ENCODE measurements at places on chromosomes 5 and 9. TPM values are rescaled to one million over a fixed set of nuclear protein-coding genes. Genes with fewer than 3 reads are reported as not detected.

PCDHA1 gene
- not detected for total RNA-seq

GPR150 gene
- total RNA-seq, result not detected

DNA sequence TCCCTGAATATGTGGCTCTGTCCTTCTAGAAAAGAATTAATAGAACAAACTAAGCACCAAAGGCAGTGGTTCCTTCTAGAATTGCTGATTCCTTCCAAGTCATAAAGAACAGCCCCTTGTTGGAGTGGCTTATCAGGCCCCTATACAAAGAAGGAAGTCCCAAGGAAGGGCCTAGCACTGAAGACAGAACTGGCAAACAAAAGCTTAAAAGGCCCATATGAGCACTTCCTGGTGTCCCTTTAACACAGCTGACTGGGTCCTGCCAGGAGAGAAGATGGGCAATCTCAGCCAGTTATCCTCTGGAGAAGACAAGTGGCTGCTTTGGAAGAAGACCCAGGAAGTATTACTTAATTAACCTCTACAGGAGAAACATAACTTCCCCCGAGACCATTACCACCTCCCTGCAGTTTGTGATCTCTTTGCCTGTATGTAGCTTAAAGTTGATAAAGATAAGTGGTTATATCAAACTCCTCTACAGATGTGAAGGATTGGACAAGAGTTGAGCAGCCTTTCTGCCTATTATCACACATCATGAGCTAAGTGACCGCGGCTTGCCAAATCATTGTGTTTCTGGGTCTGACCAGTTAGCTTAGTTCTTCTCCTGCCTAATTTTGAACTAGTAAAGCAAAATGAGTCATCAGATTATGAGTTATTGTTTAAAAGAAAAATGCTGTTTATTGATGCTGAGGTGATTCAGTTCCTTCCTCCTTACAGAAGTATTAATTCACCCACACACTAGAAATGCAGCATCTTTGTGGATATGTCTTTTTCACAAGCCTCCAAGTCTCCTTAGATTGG lies 13.3 kb upstream of the STING1 start:
- H3K36me3 ChIP-seq, result no peaks in the 10 kb centered on the region
- H3K27ac ChIP-seq, result peak overlapping the region; percentile 49
- DNase-seq, result peak; percentile 77

- no peak overlapping the region for H3K4me3 ChIP-seq
- H3K27me3 ChIP-seq, result no peaks in the 10 kb centered on the region
- no peak overlapping the region for H3K27ac ChIP-seq
These were observed 23.8 kb upstream of the ZNF622 start for GRCh38 chr5:16489322-16489791.

LRRC19 gene
- not detected for total RNA-seq

GRCh38 chr9:86187121-86187520 lies 72.3 kb downstream of the C9orf153 start:
- H3K27ac ChIP-seq, result no peak overlapping the region
- no peaks in the 10 kb centered on the region for H3K36me3 ChIP-seq
- H3K4me1 ChIP-seq, result no peaks in the 10 kb centered on the region
- H3K27me3 ChIP-seq, result no peaks in the 10 kb centered on the region
- H3K4me3 ChIP-seq, result no peak overlapping the region

DNA sequence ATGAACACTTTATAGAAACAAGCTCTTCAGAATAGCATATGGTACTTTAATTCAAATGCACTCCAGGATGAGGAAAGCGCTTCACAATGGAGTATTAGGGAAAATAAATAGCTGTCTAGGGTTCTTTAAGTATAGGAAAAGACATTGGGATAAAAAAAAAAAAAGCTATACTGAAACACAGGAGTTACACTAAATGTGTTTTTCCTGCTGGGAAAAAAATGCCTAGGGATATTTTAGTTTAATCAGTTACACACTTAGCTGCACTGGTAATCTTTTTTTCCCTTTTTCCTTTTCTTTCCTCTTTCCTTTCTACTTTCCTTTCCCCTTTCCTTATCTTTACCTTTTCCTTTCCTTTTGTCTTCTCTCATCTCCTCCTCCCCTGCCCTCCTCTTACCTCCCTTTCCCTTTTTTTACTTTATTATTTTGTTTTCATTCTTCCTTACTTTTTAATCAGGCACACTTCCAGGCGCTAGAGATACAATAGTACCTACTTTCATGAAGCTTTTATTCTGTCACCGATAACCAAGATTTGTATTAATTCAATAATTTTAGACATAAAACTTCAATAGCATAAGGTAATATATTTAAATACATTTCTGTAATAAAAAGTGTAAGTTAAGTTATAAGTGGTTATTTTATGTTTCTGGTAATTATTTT lies 758.7 kb downstream of the CDH18 start:
- no peaks in the 10 kb centered on the region for H3K36me3 ChIP-seq
- no peaks in the 10 kb centered on the region for H3K4me1 ChIP-seq
- no peak for DNase-seq
- no peak overlapping the region for H3K27ac ChIP-seq
- no peak overlapping the region for H3K4me3 ChIP-seq

G3BP1 gene
- total RNA-seq, result 133 TPM

GRCh38 chr9:32200896-32201295 lies 183.5 kb upstream of the ACO1 start:
- no peak overlapping the region for H3K4me3 ChIP-seq
- no peaks in the 10 kb centered on the region for H3K36me3 ChIP-seq
- no peaks in the 10 kb centered on the region for H3K4me1 ChIP-seq

DNA sequence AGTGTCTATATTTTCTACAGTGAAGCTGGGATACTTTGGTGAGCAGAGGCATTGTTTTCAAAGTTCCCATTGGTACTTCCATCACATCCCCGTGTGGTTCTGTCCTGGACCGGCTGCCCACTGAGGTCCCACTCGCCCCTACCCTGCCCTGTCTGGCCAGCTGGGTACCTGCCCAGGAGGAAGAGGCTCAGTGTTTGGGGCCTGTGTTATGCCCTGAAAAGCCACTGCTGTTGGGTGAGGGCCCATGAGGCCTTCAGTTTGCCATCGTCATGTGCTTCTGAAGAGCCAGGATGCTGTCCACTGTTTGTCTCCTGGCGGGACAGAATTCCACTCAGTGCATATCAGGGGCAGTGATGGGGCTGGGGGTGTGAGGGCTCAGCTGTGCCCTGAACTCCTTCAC lies 2.6 kb upstream of the CEP72 start:
- no peak overlapping the region for H3K4me3 ChIP-seq
- no peak for DNase-seq
- no peaks in the 10 kb centered on the region for H3K36me3 ChIP-seq
- peaks cover 14% of the 10 kb centered on the region for H3K4me1 ChIP-seq
- H3K27me3 ChIP-seq, result no peaks in the 10 kb centered on the region
- no peak overlapping the region for H3K27ac ChIP-seq

IFNA13 gene
- not detected for total RNA-seq

- no peak overlapping the region for H3K27ac ChIP-seq
- H3K4me3 ChIP-seq, result no peak overlapping the region
- no peak for DNase-seq
- no peaks in the 10 kb centered on the region for H3K27me3 ChIP-seq
- no peaks in the 10 kb centered on the region for H3K36me3 ChIP-seq
These were observed 36.4 kb downstream of the ZCCHC9 start for GRCh38 chr5:81337803-81338202.

MELK gene
- total RNA-seq, result 40.8 TPM

- no peak overlapping the region for H3K4me3 ChIP-seq
- H3K4me1 ChIP-seq, result no peaks in the 10 kb centered on the region
- H3K36me3 ChIP-seq, result no peaks in the 10 kb centered on the region
- DNase-seq, result no peak
These were observed 23.6 kb upstream of the PDE4D start for GRCh38 chr5:59917121-59917520.

- no peak for DNase-seq
- no peaks in the 10 kb centered on the region for H3K36me3 ChIP-seq
These were observed 338.5 kb downstream of the GLIS3 start for GRCh38 chr9:3961409-3961808.

GRCh38 chr9:130991778-130992681 lies 16.9 kb upstream of the LAMC3 start:
- H3K27ac ChIP-seq, result no peak overlapping the region
- no peak for DNase-seq
- H3K4me1 ChIP-seq, result no peaks in the 10 kb centered on the region
- no peaks in the 10 kb centered on the region for H3K27me3 ChIP-seq

Data from PC-3 (cell line).